ENCODE measurements at places on chromosomes 2 and 18.

DNA sequence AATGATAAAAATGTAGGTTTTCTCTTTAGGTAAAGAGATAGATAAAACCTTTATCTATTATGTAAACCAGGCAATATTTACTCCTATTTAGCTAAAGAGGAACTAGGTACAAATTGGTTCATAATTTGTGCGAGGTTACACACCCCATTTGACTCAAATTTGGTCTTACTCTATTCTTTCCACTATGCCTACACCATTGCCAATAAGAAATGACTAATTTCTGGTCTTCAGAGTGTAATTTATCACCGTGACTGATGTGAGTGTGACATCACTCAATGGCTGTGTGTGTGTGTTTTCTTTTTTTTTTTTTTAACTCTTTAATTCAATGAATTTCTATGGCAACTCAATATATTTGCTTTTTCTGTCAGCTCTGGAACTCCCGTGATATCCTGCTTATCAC is 955.8 kb downstream of the TDRD15 start:
- DNase-seq = no peak

DNA sequence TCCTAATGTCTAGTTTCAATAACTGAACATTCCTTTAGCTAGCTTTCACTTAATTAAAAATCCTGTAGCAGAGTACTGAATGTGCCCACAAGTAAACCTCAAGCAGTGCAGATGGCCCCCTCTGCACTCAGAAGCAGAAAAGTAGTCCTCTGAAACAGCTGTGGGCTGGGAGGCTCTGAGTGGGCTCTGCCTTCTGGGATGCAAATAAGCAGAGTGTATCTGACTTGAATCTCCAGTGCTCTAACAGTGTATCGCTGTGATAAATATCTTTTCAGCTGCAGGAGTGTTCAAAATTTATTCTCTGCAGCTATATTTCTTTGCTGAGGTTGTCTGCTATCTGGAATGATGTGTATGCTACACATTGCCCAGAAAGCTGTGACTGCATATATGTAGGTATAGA is 44.8 kb upstream of the SYT4 start:
- DNase-seq = no peak

DNA sequence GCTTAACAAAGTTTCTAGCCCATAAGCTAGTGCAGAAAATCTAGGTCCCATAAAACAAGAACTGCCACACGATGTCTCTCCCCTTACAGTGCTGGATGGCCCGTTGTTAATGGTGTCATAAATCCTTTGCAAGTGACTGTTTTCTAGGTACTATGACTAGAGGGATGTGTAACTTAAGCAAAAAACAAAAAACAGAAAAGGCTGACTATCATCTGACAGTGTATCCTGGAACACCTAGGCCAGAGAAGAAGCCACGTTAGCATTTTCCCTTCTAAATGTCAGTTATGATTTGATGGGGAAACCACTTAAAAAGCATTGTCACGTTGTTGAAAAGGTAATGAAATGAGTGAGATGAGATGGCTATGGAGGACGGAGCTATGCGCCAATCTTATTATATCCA is 2.4 kb downstream of the CASP8 start:
- no peak for DNase-seq

DNA sequence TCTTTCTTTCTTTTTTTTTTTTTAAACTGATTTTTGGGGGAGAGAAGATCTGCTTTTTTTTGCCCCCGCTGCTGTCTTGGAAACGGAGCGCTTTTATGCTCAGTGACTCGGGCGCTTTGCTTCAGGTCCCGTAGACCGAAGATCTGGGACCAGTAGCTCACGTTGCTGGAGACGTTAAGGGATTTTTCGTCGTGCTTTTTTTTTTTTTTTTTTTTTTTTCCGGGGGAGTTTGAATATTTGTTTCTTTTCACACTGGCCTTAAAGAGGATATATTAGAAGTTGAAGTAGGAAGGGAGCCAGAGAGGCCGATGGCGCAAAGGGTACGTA is 587 bp downstream of the MEIS1 start:
- no peak for DNase-seq

DNA sequence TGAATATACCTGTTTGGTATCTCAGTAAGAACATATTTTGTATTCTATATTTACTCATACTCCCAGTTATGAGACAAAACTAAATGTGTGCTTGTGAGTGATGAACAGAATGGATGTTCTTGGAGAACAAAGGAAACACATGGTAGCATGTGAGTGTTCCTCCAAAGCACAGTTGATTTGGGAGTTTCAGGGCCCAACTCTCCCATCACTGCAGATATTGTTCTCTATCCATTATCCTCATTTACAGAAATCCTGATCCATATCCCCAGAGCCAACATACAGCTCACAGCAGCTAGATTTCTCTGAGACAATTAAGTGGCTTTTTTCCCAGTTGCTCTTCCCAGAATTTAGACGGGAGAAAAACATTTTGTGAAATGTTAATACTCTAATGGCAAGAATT is 75.6 kb upstream of the MAPRE2 start:
- DNase-seq = no peak

GRCh38 chr18:76161983-76162382 is 333.1 kb downstream of the ZNF516 start:
- DNase-seq = no peak

- DNase-seq = no peak
Measured at GRCh38 chr2:105238664-105239240, 2.8 kb upstream of the GPR45 start.

- no peak for DNase-seq
Measured at GRCh38 chr2:7448578-7449264, 531.5 kb downstream of the RNF144A start.

GRCh38 chr2:201244829-201245228 is 15.5 kb upstream of the CASP8 start:
- DNase-seq = no peak

DNA sequence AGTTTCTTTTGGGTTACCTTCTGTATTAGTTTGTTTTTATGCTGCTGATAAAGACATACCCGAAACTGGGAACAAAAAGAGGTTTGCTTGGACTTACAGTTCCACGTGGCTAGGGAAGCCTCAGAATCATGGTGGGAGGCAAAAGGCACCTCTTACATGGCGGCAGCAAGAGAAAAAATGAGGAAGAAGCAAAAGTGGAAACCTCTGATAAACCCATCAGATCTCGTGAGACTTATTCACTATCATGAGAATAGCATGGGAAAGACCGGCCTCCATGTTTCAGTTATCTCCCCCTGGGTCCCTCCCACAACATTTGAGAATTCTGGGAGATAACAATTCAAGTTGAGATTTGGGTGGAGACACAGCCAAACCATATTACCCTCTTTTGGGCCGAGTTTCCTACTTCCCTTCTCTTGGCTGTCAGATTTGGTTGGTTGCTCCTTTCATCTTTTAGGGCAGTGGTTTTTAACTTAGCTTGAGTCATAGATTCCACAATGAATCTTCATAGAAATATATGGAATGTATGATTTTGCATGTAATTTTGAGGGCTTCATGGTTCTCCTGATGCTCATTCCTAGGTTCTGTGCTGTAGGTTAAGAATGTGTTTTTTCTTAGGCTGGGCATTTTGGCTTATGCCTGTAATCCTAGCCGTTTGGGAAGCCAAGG is 44.2 kb downstream of the CEP192 start:
- no peak for DNase-seq

GRCh38 chr2:155266583-155266982 is 568.1 kb downstream of the KCNJ3 start:
- no peak for DNase-seq

GRCh38 chr18:76654577-76654976 is 159.5 kb upstream of the ZNF516 start:
- no peak for DNase-seq

GRCh38 chr2:156421851-156422250 is 14.3 kb upstream of the GPD2 start:
- no peak for DNase-seq

GRCh38 chr2:121828281-121828731 is 72.9 kb downstream of the TSN start:
- no peak for DNase-seq

GRCh38 chr2:225402210-225402776 is 2.8 kb downstream of the NYAP2 start:
- DNase-seq = no peak

GRCh38 chr2:192471982-192472381 is 277.2 kb upstream of the TMEFF2 start:
- DNase-seq = no peak

DNA sequence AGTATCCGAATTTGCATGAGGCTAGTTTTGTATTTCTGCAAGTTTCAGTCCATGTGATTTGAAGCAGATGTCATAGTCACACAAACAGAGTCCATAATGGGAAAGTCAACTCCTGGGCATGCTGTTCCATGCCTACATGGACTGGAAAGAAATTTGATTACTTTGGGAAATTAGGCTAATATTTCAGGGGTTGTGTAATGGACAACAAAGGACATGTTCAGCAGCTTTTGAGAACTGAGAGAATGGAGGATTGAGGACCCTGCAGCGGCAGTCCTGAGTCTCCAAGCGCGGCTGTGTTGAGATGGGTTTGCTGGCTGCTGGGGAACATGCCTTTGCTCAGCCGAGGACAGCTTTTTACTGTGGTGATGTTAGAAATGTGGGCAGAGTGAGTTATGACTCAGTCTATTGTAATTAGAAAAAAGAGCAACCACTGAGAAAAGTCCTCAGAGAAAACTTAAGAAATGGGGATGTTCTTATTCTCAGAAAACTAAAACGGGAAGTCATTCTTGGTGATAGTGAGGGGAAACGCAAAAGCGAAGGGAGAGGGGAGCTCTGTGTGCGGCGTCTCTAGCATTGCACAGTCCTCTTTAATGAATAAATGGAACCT is 149.2 kb downstream of the FAM210A start:
- no peak for DNase-seq

DNA sequence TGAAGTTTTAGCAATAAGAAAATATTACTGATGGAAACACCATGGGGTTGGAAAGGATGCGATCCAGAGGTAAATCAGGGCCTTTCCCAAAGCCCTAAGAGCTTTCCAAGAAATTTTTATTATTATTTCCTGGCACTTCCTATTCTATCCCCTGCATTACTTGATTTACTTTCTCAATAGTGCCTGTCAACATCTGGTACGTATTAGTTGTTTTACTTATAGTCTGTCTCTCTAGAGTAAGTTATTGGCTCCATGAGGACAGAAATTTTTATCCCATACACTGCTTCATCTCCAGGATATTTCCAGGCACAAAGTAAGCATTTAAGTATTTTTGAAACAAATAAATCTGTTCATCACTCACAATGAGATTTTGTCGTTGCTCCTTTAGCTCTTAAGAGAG is 18.1 kb downstream of the PPP4R1 start:
- no peak for DNase-seq

- DNase-seq = no peak
Measured at GRCh38 chr18:44609181-44609941, 71.3 kb upstream of the SETBP1 start.

GRCh38 chr2:42001711-42002201 is 46.1 kb upstream of the PKDCC start:
- peak; percentile 56 for DNase-seq

DNA sequence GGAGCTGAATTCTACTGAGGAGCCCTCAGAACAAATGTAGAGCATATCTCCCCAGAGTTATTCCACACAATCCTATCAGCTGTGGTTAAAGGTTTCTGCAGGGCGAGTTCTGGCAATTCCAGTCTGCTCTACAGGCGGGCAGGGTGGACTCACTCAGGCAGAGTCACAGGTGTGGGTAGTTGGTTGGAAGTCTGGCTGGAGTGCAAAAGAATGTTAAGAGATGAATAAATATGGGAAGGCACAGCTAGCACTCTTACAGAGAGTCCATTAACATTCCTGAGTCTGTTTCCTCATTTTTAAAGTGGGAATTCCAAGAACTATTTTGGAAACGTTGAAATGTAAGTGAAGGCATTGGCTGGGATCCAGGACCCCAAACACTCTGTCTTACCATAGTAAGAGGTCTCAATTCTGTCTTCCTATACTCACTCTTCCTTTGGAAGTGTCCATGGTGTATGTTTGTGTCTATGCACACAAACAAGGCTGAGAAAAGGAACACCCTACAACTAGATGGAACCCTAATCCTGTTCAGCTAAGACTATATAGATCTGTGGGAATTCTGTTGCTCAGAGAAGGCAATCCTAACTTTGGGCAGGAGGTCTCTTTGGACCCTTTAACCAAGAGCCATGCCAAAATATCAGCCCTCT is 63.3 kb upstream of the AQP4 start:
- no peak for DNase-seq

DNA sequence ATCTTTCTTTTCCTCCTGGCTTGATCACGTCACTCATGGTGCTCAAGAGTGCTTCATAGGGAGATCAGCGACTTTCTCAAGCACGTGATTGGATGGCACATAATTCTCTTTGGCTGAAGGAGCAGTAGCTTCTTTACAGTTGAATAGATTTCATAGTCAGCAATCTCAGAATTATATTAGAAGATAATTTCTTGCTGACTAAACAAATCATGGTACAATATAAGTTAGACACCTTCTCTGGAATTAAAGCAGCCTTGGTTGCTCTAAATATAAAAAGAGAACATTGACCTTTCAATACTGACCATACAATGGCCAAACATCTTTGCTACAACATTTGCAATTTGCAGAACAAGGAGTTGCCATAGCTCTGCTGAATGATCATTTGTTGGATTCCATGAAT is 238.5 kb upstream of the CHST9 start:
- no peak for DNase-seq

- peak; percentile 64 for DNase-seq
Measured at GRCh38 chr2:16226943-16227664, 286.8 kb downstream of the MYCN start.

DNA sequence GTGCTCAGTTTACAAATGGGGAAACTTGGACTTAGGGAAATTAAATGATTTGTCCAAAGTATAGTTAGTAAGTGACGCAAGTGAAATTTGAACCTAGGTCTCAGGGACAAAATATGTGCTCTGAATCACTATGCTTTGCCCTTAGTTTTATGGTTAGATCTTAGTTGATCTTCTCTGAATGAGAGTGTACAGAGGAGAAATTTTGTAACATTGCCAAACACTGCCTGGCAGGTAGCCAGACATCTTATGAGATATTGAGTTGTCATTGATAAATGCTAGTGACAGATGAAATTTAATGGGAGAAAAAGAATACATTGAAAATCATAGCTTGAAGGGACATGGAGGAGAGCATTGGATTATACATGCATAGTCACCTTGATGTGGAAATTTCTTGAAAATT is 91.4 kb downstream of the GALNT1 start:
- DNase-seq = no peak

DNA sequence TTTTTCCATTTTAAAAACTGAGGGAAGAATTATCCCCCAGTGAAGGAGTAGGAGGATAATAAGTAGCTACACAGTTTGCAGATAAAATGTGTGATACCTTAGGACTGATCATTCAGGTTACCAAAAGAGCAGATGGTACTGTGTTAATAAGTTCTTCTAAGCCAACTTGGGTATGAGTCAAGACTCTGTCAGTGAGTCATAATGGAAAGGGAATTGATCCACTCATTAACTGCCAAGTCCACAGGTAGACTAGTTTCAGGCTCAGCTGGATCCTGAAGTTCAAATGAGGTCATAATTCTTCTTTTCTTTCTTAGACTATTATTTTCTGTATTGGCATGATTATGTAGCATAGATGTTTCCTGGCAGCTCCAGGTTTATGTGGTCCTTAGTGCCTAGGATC is 142.4 kb upstream of the ALPP start:
- no peak for DNase-seq

- DNase-seq = no peak
Measured at GRCh38 chr2:177255227-177255601, 9.3 kb downstream of the NFE2L2 start.

GRCh38 chr2:109459485-109459884 is 154.3 kb downstream of the SEPTIN10 start:
- DNase-seq = peak; percentile 34

All from left hindlimb (tissue), 1 donor.